ENCODE measurements at places on chromosomes 6 and 20.
A peak's percentile ranks its signal among the peaks of the same experiment; 100 is the strongest.

GRCh38 chr6:163862701-163863100, 448.2 kb downstream of the QKI start:
- DNase-seq = no peak

- DNase-seq = no peak
These were observed 822.5 kb downstream of the DHX35 start for GRCh38 chr20:39784693-39785092.

GRCh38 chr6:100470422-100471120, 5.8 kb upstream of the SIM1 start:
- DNase-seq = no peak

GRCh38 chr6:50047026-50047425, 2.7 kb downstream of the DEFB112 start:
- no peak for DNase-seq

GRCh38 chr20:60518022-60518421, 559.8 kb downstream of the CDH26 start:
- DNase-seq = no peak

DNA sequence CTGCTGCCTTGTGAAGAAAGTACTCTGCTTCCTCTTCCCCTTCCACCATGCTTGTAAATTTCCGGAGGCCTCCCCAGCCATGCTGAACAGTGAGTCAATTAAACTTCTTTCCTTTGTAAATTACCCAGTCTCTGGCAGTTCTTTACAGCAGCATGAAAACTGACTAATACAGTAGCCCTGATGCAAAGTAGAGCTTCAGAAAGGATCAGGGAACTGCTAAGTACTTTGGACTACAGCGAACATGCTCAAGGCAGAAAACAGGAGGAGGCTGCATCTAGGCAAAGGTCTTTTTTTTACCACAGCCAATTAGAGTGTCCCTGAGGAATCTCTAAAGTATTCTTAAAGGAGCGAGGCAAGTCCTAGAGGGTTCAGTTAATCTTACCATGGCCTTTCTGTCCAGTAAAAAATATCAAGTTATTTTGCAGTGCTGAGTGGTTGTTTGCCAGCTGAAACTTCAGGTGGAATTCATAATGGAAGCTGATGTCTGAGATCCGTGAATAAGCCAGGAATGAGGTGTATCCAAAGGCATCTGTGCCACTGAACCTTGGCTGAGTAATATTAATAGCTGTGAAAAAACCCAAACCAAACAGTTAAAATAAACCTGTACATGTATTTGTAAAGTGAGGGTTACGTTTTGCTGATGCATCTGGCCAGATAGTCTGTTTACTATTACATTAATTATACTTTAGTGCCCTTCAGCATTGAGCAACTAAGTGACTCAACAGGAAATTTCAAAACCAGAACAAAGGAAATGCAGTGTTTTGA, 170.4 kb downstream of the PHF3 start:
- no peak for DNase-seq

DNA sequence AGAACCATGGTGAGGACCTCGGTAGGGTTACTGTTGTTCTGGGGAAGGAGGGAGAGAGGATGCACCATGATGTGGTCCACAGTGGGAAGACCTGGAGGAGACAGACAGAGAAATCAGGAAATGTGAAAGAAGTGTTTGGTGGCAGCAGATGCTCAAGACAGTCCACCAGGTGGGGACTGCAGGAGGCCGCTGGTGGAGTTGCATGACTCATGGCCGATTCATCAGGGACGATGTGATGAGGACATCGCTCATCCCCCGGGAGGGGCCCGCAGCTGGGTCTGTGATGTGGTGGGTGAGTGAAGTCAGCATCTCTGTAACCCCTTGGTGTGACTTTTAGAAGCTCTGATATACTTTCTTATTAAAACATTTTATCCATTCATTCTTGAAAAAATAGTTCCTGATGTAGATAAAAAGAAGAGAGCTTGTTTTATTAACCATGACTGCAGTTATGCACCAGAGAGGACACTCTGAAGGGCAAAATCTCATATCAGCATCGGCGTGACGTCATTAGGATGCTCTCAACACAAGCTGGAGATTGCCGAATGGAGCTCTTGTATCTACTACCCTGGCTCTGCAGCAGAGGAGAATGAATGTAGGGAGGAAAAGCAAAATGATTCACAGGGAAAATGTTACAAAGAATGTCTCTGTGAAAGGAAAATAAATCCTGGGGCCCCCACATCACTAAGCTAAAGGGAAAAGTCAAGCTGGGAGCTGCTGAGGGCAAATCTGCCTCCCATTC, 71.2 kb downstream of the RAMACL start:
- no peak for DNase-seq

GRCh38 chr20:52313341-52313963, 121.9 kb upstream of the ZFP64 start:
- peak; percentile 32 for DNase-seq

GRCh38 chr6:1770435-1770843, 160.7 kb downstream of the FOXC1 start:
- no peak for DNase-seq

DNA sequence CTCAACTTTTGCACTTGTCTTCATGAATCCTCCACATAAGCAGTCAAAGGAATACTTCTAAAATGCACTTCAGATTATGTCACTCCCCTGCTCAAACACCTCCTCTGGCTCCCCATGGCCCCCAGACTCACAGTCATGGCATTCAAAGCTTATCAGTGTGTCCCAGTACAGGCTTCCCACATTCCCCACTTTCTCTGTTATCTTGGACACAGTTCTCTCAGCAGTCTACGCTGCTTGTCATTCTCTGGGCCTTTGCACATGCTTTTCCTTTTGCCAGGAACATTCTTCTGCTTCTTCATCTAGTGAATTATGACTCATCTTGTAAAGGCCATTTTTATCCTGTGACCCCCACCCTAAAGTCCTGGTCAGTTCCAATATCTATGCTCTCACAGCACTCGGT, 31.8 kb downstream of the SLC13A3 start:
- DNase-seq = no peak

DNA sequence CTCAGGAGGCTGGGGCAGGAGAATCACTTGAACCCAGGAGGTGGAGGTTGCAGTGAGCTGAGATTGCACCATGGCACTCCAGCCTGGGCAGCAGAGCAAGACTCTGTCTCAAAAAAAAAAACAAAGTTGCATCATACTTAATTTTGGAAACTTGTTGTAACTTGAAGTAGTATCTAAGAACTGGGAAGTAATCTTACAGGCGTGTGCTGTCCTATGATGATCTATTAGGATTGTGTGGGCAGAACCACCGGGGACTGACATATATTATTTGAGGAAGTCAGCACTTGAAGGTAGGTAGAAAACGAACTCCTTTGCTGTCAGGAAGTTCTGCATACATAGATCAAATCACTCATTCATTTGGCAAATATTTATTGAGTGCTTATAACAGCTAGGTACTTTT, 188.5 kb downstream of the ZNF217 start:
- no peak for DNase-seq

DNA sequence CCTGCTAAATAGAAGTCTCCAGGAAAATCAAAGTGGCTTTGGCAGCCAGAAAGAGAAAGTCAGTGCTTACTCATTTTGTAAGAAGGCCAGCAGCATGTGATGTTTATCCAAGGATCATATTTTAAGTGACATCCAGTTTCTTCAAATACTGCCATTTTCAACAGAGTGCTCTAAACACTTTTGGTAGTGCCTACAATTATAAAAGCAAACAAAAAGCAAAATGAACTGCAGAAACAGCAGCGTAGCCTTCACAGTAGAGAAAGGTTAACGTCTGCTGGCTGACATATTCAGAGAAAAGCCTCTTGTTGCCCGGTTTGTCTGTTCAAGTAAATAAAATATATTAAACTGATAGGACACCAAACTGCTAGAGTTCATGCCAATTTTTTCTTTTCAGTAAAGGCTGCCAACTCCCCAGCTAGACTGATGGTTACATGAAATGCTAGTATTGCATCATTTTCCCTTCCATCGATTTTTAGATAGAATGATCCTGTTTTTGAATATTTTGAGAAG, 705.7 kb upstream of the SLC35B3 start:
- DNase-seq = no peak

GRCh38 chr20:60262967-60263603, 304.9 kb downstream of the CDH26 start:
- peak; percentile 39 for DNase-seq

DNA sequence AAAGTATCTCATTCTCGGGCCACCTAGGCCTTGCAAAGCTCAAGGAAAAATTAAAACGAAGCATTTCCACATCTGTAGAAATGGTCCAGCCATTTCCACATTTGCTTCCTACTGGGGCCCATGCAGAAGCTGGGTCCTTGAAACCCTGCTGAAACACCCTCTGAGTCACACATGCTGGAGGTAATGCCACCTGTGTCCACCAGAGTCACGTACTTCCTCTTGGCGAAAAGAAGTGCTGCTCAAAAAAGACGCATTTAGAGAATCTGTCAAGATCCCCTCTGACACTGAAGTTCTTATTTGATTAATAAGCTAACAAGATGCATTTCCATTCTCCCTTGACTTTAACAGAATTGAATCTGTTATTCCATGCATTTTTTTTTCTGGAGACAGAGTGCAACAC, 423.2 kb downstream of the PREX1 start:
- DNase-seq = no peak

DNA sequence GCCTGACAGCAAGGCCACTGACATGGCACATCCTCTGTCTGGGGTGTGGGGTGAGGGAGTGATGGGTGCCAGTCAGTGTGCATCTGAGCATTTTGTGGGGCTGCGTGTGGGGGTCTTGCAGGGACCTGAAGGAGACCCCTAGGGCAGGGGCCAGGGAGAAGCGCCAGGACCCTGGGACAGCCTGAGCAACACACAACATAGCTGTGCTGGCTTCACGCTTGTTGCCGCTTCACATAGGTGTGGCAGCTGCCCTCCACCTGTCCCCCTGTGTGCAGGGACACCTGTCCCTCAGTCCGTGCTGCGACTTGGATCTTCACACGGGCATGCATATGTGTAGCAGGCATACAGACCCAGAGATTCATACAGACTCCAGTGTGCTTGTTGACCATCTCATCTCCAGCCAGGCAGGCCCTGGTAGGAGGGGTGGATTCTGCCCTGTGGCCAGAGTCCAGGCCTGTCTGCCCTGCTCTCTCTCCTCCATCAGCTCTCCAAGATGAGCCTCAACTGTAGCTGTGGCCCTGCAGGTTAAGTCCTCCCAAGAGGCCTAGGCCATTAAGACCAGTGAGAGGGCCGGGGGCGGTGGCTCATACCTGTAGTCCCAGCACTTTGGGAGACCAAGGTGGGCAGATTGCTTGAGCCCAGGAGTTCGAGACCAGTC, 3.2 kb upstream of the NPBWR2 start:
- no peak for DNase-seq

All from NT2/D1 (cell line).